ENCODE measurements at places on chromosomes 13 and 19.

GRCh38 chr13:89097994-89098393, 1426.8 kb downstream of the SLITRK5 start:
- no peak for DNase-seq

- DNase-seq = no peak
Observed at GRCh38 chr19:37938353-37938752, 31.3 kb downstream of the SIPA1L3 start.

DNA sequence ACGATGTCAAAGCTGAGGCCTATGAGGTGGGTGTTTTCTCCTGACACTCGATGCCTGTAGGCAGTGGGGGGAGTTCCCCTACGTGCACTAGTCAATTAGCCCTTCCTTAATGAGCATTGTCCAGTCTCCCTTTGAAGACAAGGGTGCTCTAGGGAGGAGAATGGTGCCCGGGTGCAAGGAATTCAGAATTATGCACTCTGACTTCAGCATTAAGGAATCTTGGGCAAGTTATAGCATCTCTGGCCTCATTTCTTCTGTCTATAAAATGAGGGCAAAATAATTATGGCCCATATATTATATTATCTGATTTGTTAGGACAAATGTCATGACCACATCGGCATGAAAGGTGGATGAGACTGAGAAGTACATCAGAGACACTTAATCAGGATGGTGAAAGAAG, 82.1 kb upstream of the SLC7A1 start:
- no peak for DNase-seq

DNA sequence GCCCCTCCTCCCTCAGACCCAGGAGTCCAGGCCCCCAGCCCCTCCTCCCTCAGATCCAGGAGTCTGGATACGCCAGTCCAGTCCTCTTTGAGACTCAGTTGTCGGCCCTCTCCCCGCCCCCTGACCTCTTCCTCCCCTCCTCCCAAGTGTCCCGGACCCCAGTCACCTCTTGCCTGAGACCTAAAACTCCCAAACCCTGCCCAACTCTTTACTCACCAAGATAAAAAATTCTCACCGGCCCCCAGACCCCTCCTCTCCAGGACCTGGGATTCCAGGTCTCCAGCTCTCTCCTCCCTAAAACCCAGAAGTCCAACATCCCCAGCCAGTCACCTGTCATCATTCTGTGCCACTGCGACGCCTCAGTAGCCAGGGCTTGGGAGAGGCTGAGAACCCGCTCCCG, 1.4 kb upstream of the HSD17B14 start:
- no peak for DNase-seq

DNA sequence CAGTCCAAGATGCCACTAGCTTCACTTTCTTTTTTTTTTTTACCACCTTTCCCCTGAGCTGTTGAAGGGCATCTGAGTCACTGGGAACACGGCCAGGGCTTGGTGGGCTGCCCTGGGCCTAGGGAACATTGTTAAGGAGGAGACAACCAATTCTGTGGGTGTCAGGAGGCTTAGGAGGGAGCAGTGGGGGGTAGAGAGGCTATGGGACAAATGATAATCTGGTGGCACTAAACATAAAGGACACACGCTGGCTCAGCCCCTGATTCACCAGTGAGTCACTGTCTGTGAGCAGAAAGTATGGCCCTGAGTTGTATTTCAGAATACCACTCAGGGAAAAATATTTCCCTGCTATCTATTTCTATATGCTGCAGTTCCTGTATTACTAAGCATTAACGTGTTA, 207.8 kb downstream of the DCLK1 start:
- DNase-seq = no peak

- DNase-seq = no peak
Observed at GRCh38 chr13:60351326-60351725, 45.7 kb upstream of the TDRD3 start.

GRCh38 chr19:1422943-1423342, 15.3 kb upstream of the RPS15 start:
- DNase-seq = no peak

- DNase-seq = no peak
Observed at GRCh38 chr19:48513289-48514122, 1.9 kb upstream of the LMTK3 start.

DNA sequence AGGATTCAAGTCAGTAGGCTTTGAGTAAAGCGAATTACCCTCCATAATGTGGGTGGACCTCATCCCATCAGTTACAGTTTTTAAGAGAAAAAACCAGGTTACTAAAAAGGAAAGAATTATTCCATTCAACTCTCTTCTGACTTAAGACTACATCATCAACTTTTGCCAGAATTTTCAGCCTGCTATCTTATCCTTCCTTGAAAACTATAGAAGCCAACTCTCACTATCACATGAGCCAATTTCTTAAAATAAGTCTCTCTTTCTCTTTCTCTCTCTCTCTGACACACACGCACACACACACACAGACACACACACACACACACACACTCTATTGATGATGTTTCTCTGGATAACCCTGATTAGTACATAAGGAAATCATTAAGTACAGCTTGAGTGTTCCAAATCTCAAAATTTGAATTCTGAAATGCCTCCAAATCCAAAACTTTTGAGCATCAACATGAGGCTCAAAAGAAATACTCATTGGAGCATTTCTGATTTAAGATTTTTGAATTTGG, 217.0 kb upstream of the PRR20A start:
- DNase-seq = no peak

GRCh38 chr19:4441994-4442818, 15.4 kb downstream of the UBXN6 start:
- no peak for DNase-seq

Data from esophagus squamous epithelium (tissue), 5 donors.